ENCODE measurements at places on chromosomes 12 and 14. TPM values are rescaled to one million over a fixed set of nuclear protein-coding genes. Genes with fewer than 3 reads are reported as not detected.

TC2N gene
- total RNA-seq = 9.6 TPM

NRXN3 gene
- 0.27 TPM for total RNA-seq

KLRC3 gene
- total RNA-seq = not detected

ACSS3 gene
- total RNA-seq = 6.4 TPM

RALGAPA1 gene
- 14.9 TPM for total RNA-seq

KRT83 gene
- total RNA-seq = not detected

MDGA2 gene
- not detected for total RNA-seq

RERG gene
- not detected for total RNA-seq

BMP4 gene
- total RNA-seq = 0.91 TPM

BCL2L14 gene
- total RNA-seq = not detected

UBC gene
- 1,435 TPM for total RNA-seq

VWF gene
- not detected for total RNA-seq

ACACB gene
- total RNA-seq = 0.55 TPM

IQSEC3 gene
- total RNA-seq = 0.34 TPM

PYGL gene
- 315 TPM for total RNA-seq

RD3L gene
- total RNA-seq = not detected

LRRK2 gene
- 0.39 TPM for total RNA-seq

PPM1A gene
- 11.2 TPM for total RNA-seq

LYZ gene
- not detected for total RNA-seq

REM2 gene
- 0.04 TPM for total RNA-seq

HOXC4 gene
- 4.1 TPM for total RNA-seq

GAS2L3 gene
- 9.0 TPM for total RNA-seq

TAS2R50 gene
- not detected for total RNA-seq

OVCH1 gene
- total RNA-seq = not detected

CRACR2A gene
- 0.08 TPM for total RNA-seq

PAPLN gene
- 0.99 TPM for total RNA-seq

ORAI1 gene
- total RNA-seq = 19.1 TPM

REP15 gene
- total RNA-seq = 0.08 TPM

RASSF9 gene
- 2.7 TPM for total RNA-seq

NYNRIN gene
- 2.7 TPM for total RNA-seq

FERMT2 gene
- 17.3 TPM for total RNA-seq

ALG10B gene
- 1.9 TPM for total RNA-seq

KRT6C gene
- 11.7 TPM for total RNA-seq

FOXA1 gene
- not detected for total RNA-seq

LRTM2 gene
- total RNA-seq = not detected

IL31 gene
- total RNA-seq = not detected

OS9 gene
- total RNA-seq = 149 TPM

SIX6 gene
- total RNA-seq = not detected

PMCH gene
- total RNA-seq = not detected

LMNTD1 gene
- not detected for total RNA-seq

NPAS3 gene
- total RNA-seq = not detected

C1S gene
- total RNA-seq = 1.9 TPM

ALDH1L2 gene
- 8.0 TPM for total RNA-seq
